Effector memory CD4-positive, alpha-beta T cell (primary cell): ENCODE measurements at places on chromosomes 4 and X.

- no peak for DNase-seq
Measured at GRCh38 chr4:157994863-157995262, 178.0 kb downstream of the GASK1B start.

- DNase-seq, result peak; percentile 47
Measured at GRCh38 chrX:130086447-130087206, 23.7 kb downstream of the ELF4 start.

DNA sequence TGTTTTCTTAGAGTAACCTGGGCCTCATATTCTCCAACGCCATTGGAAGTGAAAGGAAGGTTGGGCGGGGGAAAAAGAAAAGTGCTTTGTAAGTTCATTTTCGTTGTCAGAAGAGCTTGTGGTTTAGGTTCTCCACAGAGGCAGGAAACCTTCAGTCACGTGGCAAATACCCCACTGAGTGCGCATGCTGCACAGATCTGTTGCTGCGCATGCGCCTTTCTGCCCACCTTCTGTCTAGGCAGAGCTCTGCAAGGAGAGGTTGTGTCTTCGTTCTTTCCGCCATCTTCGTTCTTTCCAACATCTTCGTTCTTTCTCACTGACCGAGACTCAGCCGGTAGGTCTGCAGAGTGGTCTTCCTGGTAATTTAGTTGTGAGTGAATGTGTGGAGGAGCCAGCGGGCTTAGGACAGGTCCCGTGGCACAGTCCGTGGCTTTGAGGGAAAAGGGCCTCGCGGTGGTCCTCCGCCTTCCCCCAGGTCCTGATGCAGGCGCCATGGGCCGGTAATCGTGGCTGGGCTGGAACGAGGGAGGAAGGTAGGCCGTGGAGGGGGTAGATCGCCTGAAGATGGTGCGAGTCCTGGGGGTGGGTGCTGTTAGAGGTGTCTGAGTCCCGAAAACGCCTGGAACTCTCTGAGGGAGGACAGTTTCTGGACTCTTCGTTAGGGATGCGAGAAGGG is at the start of gene PAGE5:
Gene PAGE5 (plus strand): TSS at position 228 of the 676 bp plus-strand sequence. CDS start 1,037 bp downstream, outside the sequence.
- no peak for DNase-seq

GRCh38 chr4:170697045-170697444 is 607.3 kb upstream of the AADAT start:
- no peak for DNase-seq

- DNase-seq, result no peak
Measured at GRCh38 chr4:76197971-76198410, 15.6 kb downstream of the SCARB2 start.

DNA sequence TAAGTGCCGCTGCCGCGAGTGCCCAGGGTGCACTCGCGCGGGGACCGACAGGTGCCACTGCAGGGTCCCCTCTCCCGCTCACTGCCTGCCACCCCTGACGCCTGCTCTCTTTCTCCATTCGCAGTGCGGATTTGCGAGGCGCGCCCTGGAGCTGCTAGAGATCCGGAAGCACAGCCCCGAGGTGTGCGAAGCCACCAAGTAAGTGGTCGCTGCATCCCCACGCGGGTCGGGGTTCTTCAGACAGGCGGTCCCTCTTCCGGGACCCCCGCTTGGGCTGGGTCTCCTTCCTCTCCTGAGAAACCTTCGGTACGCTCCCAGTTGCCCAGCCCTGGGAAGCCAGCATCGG is 547 bp downstream of the GUCY1A1 start:
- DNase-seq, result no peak

DNA sequence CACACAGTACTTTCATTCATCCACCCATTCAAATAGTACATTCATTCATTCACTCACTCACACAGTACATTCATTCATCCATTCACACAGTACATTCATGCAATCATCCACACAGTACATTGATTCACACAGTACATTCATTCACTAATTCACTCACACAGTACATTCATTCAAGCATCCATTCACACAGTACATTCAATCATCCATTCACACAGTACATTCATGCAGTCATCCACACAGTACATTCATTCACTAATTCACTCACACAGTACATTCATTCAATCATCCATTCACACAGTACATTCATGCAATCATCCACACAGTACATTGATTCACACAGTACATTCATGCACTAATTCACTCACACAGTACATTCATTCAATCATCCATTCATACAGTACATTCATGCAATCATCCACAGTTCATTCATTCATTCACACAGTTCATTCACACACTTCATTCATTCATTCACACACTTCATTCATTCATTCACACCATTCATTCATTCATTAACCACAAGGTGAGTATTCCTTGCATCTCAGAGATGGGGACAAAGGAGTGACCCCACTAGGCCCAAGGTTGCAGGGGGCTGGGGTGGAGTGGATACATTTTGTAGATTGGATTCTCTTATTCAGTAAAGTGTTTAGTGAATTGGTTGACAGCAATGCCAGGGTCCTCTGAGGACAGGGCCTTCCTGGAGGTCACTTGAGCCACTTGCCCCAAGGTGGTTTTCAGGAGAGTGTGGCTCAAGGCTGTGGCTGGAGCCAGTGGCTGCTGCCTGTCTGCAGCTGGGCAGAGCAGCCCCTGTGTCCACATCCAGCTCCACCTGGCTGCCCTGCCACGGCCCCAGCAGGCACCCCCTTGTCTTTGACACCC is 4.3 kb upstream of the SPON2 start:
- no peak for DNase-seq

DNA sequence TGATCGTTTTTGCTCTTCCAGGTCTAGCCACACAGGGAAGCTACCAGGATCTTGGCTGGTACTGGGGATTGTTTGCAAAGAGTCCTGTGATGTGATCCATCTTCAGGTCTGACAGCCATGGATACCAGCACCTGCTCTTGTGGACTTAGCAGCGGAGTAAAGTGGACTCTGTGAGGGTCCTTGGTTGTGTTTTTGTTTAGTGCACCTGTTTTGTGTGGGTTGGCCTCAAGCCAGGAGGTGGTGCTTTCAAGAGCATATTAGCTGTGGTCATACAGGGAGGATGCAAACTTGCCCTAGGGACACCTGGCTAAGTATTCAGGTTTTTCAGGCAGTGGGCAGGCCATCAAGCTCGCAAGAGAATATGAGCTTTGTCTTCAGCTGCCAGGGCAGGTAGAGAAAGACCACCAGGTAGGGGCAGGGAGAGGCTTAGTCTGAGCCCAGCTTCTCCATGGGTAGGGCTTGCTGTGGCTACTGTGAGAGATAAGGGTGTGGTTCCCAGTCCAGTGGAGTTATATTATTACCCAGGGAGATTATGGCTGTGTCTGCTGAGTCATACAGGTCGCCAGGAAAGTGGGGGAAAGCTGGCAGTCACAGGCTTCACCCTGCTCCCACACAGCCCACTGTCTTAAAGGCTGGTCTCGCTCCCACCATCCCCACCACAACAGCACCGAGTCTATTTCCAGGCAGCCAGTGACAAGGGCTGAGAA is 293.7 kb downstream of the PCDH18 start:
- no peak for DNase-seq

GRCh38 chrX:136551410-136551809 is 19.4 kb downstream of the VGLL1 start:
- no peak for DNase-seq

GRCh38 chrX:104618106-104618895 is 52.3 kb downstream of the IL1RAPL2 start:
- DNase-seq, result no peak

- DNase-seq, result no peak
Measured at GRCh38 chr4:68183417-68183816, 53.7 kb upstream of the TMPRSS11F start.

- DNase-seq, result no peak
Measured at GRCh38 chr4:163473576-163473975, at the start of gene TKTL2. TKTL2 (minus strand) TSS chr4:163473754; CDS start chr4:163473734, 20 bp downstream.

DNA sequence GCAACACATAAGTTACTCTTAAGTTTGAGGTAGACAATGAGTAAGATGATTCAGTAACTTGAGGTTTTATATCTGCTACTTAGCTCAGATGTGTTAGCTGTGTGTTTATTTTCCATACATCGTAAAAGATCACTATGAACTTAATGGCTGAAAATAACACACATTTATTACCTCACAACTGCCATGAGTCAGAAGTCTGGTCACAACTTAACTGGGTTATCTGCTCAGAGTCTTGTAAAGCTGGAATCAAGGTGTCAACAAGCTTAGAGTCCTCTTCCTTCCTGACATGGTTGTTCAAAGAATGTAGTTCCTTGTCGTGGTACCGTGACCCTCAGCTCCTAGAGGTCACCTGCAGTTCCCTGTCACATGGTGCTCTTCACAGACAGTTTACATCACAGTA is 204.9 kb upstream of the MAGEB2 start:
- DNase-seq, result no peak

GRCh38 chr4:109921384-109921808 is 8.7 kb downstream of the EGF start:
- no peak for DNase-seq

- DNase-seq, result no peak
Measured at GRCh38 chrX:136892412-136892811, 11.9 kb upstream of the RBMX start.

GRCh38 chr4:111963158-111963700 is 182.0 kb upstream of the FAM241A start:
- DNase-seq, result no peak

- no peak for DNase-seq
Measured at GRCh38 chr4:110635163-110635865, 12.4 kb upstream of the PITX2 start.

- no peak for DNase-seq
Measured at GRCh38 chr4:16019649-16020048, 56.7 kb upstream of the FGFBP2 start.

GRCh38 chr4:185066179-185066578 is 47.9 kb downstream of the HELT start:
- no peak for DNase-seq

DNA sequence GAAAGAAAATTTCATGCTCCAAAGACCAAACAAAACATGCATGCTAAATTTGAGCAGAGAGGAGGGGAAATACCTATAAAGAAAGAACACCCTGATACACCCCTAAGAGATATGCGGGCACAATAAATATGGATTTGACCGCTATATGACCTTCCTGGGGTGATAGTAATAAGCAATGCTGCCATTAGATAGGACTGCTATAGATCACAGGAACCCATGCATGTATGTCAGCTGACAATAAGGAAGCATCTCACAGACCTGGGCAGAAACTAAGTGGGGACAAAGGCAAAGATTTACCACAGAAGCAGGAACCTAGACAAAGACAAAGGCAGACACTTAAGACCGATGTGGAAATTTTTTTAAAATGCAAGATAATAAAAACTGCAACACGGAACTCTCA is 21.3 kb downstream of the ZNF721 start:
- DNase-seq, result no peak

GRCh38 chr4:73099143-73099542 is 29.6 kb upstream of the COX18 start:
- no peak for DNase-seq

DNA sequence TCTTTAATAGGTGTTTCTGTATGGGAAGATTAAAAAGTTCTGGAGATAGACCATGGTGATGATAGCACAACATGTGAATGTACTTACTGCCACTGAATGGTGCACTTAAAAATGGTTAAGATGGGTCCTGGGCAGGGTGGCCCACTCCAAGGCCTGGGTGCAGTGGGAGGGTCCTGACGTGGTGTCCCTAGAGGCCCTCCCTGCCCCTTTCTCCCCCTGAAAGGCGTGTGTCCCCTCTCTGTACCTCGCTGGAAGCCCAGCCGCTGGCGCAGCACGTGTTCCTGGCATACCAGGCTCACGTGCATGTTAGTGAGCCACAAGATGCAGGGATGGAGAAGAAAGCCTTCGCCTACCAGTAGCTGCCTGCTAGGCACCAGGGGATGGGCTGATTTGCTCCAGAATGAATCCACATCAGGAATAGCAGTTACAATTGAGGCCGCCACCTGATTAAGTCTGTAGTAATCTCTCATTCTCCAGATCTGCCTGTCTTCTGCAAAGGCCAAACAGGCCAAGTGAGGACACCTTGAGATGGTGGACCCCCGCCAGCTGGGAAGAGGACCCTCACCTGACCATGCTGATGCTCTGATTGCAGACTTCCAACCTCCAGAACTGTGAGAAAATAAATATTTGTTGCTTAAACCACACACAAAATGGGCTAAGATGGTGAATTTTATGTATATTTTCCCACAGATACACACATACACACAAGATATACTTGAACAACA is 67.5 kb downstream of the COQ2 start:
- DNase-seq, result no peak

- no peak for DNase-seq
Measured at GRCh38 chr4:7397206-7398103, 37.3 kb downstream of the PSAPL1 start.

DNA sequence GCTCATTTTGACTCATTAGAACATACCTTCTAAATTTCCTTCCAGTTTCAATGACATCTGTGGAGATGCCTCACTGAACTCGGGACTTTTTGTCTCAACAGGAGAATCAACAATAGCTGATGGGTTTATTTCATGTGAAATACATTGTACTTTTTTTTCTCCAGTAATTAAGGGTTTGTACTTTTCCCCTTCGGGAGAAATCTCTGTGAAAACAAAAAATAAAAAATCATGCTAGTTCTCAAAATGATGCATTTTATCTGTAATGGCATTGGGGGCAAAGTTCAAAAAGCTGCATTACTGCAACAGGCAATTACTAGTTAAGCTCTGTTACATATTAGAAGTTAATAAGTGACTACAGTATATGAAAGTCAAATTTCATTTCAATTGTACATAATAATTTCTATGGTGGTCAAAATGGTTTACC is 167.3 kb upstream of the SH3RF1 start:
- no peak for DNase-seq

DNA sequence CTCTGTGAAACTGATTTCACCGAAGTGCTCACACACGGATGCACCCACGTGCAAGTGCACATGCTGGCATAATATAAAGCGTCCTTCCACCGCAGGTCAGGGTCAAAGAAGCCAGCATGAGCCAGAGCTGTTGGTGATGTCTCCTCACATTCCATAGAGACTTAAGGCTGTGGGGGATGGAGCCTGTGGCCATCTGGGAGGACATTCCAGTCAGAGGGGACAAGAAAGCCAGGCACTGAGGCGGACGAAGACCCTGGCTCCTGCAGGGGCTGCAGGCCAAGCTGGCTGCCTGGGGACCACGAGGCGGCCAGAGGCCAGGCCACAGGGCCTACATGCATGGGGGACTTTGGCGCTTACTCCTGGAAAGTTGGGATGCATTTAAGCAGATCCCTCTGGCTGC is 7.7 kb downstream of the RNF212 start:
- DNase-seq, result no peak

- no peak for DNase-seq
Measured at GRCh38 chrX:38332505-38332904, 5.2 kb upstream of the RPGR start.

GRCh38 chr4:135718019-135718418 is 1516.4 kb upstream of the PABPC4L start:
- no peak for DNase-seq
